ENCODE measurements at places on chromosomes 3 and 15.

GRCh38 chr3:165513715-165514701 lies 317.8 kb upstream of the SLITRK3 start:
- DNase-seq = no peak

- DNase-seq = no peak
Measured at GRCh38 chr15:32041294-32041693, 11.0 kb downstream of the CHRNA7 start.

GRCh38 chr3:126417981-126418530 lies 23.3 kb downstream of the CFAP100 start:
- DNase-seq = no peak

DNA sequence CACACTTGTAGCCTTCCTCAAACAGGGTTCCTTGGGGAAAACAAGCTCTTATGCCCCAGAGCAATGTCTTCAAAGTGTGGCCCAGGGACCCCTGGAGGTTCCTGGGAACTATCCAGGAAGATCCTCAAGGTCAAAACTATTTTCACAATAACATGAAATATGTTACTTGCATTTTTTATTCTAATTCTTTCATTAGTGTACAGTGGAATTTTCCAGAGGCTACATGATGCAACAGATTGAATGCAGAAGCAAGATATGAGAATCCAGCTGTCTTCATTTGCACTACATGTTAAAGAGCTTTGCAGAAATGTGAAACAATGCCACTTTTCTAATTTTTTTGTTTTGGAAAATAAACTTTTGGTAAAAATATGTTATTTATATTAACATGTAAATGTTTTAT lies 190.9 kb downstream of the SLC9A9 start:
- no peak for DNase-seq

- no peak for DNase-seq
Measured at GRCh38 chr3:108713816-108714215, 43.4 kb downstream of the RETNLB start.

- no peak for DNase-seq
Measured at GRCh38 chr3:27574438-27574795, 90.2 kb upstream of the SLC4A7 start.

GRCh38 chr3:115085197-115085865 lies 61.8 kb downstream of the ZBTB20 start:
- DNase-seq = no peak

DNA sequence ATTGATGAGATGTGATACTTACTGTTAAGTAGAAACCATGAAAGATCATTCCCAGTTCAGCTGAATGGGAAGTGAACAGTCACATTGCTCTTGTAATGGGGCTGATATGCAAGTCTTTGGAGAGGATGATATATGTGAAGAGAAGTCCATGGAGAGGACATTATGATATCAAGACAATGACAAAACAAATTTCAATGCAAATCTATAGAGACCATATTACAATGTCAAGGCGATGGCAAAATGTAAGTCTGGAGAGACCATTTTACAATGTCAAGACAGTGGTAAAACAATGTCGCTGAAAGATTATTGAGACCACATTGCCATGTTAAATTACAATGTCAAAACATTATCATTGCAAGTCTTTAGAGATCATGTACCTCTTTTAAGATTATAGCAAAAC lies 277.1 kb upstream of the MEIS2 start:
- DNase-seq = no peak

DNA sequence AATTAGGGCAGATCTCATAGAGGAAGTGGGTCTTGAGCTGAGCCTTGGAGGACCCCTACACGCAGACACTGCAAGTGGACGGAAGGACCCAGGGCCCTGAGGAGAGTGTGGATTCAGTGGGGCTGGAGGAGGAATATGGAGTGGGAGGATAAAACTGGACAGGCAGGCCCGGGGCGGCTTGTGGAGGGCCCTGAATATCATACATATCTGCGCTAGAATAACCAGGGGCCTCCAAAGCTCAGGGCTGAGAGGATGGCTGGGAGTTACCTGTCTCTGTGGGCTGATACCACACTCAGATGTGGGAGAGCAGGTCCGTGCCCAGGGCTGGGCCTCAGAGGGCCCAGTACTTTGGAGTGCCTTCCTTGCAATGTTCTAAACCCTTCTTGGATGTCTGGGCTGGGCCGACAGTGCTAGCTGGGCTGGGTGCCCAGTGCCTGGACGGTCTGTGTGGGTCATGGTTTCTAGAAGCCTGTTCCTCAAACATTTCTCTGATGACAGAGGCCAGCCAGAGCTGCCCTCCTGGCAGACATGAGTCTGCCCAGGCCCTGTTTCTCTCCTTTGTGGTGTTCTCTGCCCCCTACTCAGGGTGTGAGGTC lies 29.6 kb downstream of the CHRD start:
- DNase-seq = no peak

- DNase-seq = no peak
Measured at GRCh38 chr3:38250198-38250597, 15.4 kb upstream of the SLC22A13 start.

- no peak for DNase-seq
Measured at GRCh38 chr3:66098436-66098835, 59.7 kb upstream of the MAGI1 start.

- DNase-seq = no peak
Measured at GRCh38 chr15:93173369-93173768, 84.4 kb upstream of the RGMA start.

GRCh38 chr15:40743921-40744814 lies 10.9 kb downstream of the RMDN3 start:
- DNase-seq = no peak

DNA sequence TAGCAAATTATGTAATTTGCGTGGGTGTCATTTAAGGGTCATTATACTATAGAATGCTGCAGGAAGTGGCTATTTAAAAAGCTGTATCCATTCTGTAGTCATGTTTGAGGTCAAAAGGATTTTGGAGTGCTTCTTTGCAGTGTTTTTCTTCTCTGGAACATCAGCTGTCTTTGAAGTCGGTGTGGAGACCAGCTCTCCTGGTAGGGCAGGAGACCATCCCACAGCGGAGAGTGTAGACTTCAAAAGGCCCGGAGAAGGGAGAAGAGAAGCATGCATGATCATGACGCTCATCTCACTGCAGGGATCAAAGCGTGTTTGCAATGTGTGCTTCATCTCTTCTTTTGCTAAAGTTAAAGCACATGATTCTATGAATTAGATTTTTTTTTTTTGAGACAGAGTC lies 19.9 kb downstream of the PXK start:
- no peak for DNase-seq

GRCh38 chr3:71227270-71227661 lies 356.3 kb downstream of the FOXP1 start:
- DNase-seq = no peak

DNA sequence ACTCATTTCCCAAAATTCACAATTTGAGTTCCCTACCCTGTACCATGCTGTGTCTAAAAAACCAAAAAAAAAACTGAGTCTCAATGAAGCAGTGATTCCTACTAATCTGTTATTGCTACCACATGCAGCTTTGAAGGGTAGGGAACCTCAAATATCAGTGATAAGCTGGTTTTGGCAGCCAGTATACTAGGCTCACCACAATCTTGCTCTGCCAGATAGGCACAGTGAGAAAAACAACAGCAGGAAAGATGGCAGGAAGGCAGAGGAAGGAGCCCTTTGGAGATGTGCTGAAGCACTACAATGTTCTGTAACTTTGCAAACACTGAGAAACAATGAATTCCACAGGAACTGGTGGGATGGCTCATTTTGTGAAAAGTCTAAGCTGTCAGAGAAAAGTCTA lies 96.9 kb upstream of the UBP1 start:
- no peak for DNase-seq

DNA sequence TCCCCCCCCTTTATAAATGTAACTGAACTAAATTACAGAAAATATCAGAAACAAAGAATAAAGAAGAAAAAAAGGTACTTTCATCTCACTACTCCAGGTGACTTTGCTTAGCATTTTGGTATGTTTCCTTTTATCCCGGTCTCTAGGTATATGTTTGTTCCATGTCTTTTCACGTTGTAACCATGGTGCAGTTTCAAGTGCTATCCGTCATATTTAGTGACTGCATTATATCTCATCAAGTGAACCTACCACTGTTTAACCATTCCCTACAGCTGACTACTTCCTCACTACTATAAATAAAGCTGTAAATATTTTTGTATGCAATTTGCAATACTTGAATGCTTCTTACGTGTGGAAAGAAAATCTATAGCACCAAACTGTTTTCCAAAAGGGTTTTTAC lies 2.2 kb downstream of the BTBD1 start:
- DNase-seq = no peak

DNA sequence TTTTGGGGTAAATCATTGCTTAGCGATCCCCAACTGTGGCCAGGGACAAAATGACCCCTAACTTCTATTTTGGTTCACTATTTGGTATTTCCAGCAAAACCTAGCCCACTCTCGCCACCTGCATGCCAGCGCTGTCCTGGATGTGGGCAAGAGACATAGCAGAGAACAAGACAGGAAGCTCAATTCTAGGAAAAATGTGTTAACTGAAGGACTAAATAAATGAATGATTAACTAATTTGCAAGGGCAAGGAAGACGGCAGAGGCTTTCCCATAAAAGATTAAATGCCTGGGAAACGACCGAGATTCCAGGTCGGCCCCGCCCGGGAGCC lies 408 bp downstream of the NICN1 start:
- no peak for DNase-seq

DNA sequence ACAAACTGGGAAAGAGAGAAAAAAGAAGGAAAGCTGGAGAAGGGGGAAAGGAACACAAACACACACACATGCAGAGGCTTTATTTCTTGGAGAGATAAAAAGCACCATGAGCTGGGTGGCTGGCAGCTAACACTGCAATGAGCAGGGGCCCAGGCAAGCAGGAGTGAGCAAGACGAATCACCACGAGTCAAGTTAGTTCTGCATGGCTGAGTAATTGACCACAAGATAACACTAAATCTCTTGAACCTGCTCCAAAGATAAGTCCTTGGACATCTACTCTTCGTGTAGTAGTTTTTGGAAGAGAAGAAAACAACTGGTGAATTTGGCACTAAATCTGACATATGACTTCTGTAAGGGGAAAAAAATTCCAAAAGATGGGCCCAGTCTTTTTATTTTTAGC lies 100.9 kb downstream of the MYO5A start:
- DNase-seq = peak; percentile 11

- DNase-seq = peak; percentile 11
Measured at GRCh38 chr15:57867970-57868798, 161.7 kb downstream of the POLR2M start.

- DNase-seq = no peak
Measured at GRCh38 chr3:116005404-116005803, 382.1 kb downstream of the GAP43 start.

GRCh38 chr3:133377396-133377795 lies 22.5 kb upstream of the BFSP2 start:
- DNase-seq = peak; percentile 47

DNA sequence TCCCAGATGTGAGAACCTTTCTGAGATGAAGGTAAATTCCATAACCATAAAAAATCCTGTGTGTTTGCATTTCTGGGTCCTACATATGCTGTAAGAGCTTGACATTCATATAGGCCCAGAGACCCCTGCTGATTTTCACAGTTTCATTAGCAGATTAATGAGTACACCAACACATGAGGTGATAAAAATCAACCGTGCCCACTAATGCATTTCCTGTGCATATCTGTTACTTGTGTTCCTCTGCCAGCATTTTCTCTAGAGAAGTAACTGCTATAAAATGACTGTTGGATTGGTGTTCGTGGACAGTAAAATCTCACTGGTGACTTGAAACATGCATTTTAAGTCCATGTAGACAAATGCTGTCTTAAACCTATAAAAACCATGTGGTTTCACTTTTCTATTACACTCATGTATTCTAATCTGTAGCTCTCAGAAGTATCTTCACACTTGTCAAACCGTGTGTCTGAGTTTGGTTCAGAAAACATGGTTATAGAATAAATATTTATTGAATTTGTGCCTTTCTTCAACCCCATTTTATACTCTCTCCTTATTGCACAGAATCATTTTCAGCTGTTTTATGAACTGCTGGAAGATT lies 14.6 kb downstream of the MAP2K5 start:
- no peak for DNase-seq

- no peak for DNase-seq
Measured at GRCh38 chr3:51798411-51798963, 19.4 kb upstream of the IQCF6 start.

- DNase-seq = no peak
Measured at GRCh38 chr3:158106766-158107471, 699 bp upstream of the SHOX2 start.

- DNase-seq = peak; percentile 32
Measured at GRCh38 chr3:124260206-124260915, 268.4 kb upstream of the ROPN1 start.

- DNase-seq = no peak
Measured at GRCh38 chr3:119547227-119547626, 12.2 kb downstream of the CD80 start.

GRCh38 chr3:25856902-25857518 lies 67.1 kb downstream of the OXSM start:
- peak; percentile 53 for DNase-seq

DNA sequence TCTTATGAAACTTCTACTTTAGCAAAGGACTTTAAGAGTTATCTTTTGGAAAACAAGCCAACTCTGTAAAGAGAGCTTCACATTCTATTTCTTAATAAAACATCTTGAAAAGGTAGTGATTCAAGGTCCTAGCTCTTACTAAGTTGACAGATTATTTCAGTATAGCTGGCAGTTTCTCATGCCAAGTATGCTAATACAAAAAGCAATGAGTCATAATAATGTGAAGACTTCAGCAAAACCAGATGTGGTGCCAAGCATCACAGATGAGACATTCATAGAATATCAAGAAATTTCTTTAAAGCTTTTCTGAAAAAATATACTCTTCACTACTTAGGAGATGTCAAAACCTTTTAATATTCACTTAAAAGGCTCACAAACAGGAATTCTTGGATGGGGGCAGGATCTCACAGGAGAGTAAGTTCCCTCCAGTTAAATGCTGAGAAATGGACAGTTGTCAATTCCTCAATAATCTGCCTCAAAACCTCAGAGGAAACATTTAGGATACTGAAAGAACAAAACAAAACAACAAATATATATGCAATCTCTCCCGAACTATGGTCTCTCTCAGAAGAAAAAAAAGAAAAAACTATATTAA lies 45.6 kb downstream of the DCBLD2 start:
- no peak for DNase-seq

- no peak for DNase-seq
Measured at GRCh38 chr3:72678380-72678779, 169.9 kb downstream of the SHQ1 start.

GRCh38 chr3:29426302-29427226 lies 145.7 kb downstream of the RBMS3 start:
- no peak for DNase-seq

Data from GM12865 (cell line).